Hypothalamus (tissue), 51 donors: ENCODE measurements at places on chromosomes 4 and X.

- no peak for DNase-seq
Observed at GRCh38 chrX:49278081-49278480, 8.5 kb downstream of the PPP1R3F start.

- no peak for DNase-seq
Observed at GRCh38 chr4:10738826-10739489, 54.4 kb upstream of the CLNK start.

GRCh38 chr4:37685161-37685822 is 884 bp downstream of the RELL1 start:
- no peak for DNase-seq

GRCh38 chr4:119615068-119615719 is 13.4 kb downstream of the PDE5A start:
- no peak for DNase-seq

- no peak for DNase-seq
Observed at GRCh38 chr4:3442959-3443749, 1.4 kb downstream of the HGFAC start.

- DNase-seq: no peak
Observed at GRCh38 chr4:54517781-54518444, 139.8 kb upstream of the KIT start.

DNA sequence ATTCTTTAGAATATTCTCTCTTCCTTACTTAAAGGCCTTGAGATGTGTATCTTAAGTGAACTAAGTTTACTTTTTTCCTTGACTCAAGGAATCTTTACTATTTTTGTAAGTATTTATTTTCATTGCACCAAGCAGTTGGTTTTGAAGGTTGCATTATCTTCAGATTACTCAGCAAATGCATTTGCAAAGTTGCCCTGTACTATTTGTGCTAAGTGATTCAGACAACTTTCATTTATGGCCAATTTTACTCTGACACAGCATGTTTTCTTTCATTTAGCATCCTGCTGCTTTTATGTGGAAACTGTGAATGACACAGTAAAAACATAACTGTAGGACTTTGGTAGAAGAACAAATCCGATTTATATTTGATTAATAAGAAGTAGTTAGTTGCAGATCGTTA is 191.0 kb downstream of the CCSER1 start:
- DNase-seq: no peak

DNA sequence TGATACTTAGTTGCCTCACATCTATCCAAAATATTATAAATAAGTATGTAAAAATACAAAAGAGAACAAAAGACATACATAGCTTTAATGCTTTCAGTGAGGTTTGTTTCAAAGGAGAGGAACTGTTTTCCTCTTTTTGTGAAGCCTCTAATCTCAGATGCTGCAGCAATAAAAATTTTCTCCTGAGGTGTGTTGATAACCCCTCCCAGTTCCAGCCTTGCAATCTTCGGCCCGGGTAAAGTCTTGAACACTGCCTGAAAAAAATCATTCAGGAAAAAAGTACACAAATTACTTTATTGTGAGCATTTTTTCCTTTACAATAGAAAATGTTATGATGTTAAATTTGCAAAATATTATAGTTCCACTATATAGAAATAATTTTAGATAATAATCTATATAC is 8.8 kb downstream of the BBS7 start:
- no peak for DNase-seq

DNA sequence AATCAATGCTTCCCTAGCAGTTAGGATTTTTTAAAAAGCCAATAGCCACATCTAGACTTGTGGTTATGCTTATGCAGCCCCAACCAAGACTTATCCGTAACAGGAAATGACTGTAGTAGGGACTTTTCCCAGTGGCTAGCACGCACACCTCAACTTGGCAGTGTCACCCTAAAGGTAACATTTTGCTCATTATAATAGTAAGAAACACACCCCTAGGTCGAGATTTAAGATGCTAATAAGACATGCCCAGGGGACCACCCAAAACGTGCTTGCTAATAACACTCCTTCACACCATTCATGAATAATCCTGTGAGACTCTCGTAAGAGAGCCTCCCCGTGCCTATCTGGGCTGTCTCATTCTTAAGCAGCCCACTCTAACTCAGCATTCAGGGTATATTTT is 195.3 kb downstream of the CHIC1 start:
- DNase-seq: no peak

- no peak for DNase-seq
Observed at GRCh38 chrX:2404776-2405175, 96.0 kb downstream of the DHRSX start.

DNA sequence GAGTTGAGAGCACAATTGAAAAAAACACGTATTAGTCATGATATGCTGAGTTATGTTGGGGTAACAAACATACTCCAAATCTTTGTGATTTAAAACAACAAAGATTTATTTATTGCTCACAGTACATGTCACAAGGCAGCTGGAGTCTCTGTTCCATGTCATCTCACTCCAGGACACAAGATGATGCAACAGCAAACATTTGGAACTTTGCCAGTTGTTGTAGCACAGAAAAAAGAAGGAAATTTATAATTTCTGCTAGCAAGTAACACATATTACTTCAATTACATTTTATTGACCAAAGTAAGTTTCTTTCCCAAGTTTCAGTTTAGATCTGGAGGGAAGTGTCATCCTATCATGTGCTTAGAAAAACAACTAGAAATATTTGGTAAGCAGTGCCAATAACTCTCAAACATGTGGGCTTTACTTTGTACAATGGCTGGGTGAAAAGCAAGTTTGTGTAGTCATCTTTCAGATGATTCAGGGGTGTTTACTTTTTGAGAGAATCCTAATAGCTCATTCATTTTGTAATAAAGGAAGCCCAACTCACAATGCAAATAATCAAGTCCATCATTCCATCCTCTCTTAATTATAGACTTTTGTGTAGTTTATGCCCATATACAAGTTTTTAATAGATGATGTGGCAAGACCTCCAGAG is 452.3 kb downstream of the ZIC3 start:
- DNase-seq: no peak

DNA sequence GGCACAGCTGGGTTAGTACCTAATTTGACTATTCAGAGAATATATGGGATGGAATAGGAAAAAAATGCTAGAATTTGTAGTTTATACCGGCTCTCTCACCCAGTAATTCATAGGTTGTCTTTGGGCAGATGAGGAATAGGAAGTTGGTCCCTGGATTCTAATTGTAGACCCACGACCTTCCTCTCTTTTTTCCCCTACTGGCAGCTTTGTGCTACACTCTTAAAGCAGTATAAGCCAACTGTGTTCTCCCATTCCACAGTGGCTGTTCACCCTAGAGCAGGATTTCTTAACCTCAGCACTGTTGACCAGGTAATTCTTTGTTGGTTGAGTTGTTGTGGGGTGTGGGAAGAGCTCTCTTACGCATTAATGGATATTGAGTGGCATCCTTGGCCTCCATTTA is 92.9 kb downstream of the FNIP2 start:
- DNase-seq: no peak

DNA sequence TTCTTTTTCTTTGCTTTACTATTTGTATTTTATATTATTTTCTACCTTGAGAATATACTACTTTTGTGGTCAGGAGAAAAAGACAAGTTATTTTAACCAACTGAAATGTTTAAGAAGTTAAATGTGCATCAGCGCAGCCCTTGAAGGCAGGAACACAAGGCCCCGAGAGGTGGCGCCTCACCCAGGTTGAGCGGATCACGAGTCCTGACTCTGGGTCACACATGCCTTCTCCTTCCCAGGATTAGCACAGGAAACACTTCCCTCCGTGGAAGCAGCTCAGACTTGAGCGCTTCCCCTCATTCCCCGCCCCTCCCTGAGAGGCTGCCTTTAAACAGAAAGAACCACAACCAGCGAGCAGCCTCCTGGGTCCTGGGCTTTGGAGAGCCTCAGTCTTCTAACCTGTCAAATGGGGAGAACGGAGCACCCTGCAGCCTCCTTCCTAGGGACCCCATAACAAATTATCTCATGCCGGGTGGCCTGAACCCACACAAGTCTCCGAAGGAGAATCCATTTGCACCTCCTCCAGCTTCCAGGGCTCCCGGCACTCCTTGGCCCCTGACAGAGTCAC is 217.6 kb downstream of the AFAP1 start:
- no peak for DNase-seq

GRCh38 chr4:73450398-73451004 is 14.5 kb downstream of the AFP start:
- no peak for DNase-seq

DNA sequence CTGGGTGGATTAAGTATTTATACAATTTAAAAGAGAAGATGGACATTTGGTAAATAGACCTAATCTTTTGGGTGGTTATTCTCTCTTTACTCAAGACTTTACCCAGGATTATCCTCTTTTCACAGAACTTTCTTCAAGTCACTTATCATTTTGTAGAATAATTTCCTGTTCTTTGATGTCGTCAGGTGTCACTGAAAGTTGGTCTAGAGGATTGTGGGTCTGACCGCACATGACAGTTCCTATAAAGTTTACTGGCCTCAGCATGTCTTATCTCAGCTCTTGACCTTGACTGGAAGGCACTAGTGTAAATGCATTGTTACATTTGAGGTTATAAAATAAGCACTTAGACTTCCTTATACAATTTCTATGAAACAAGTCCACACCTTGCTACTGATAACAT is 139.9 kb upstream of the SLC4A4 start:
- DNase-seq: no peak

- no peak for DNase-seq
Observed at GRCh38 chr4:151329217-151330007, 4.0 kb upstream of the SH3D19 start.

- DNase-seq: no peak
Observed at GRCh38 chr4:167966143-167966542, 126.2 kb upstream of the ANXA10 start.

DNA sequence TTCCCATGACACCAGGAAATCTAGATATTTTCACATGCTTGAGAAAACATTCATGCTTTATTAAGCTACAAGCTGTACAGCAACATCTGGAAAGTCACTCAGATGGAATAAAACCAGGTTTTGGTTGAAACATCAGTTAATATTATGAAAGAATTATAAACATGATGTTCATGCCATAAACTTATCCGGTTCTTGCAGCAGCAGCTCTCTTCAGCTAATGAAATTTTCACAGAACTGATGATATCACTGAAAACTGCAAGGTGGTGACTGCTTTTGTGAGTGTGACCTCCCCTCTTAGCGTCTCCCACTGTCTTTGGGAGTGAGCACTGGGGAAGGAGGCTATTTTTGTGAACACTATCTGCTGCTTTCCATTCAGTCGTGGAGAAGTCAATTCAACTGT is 56.9 kb downstream of the ARHGAP10 start:
- no peak for DNase-seq

GRCh38 chr4:38275331-38276100 is 315.3 kb downstream of the PTTG2 start:
- no peak for DNase-seq

DNA sequence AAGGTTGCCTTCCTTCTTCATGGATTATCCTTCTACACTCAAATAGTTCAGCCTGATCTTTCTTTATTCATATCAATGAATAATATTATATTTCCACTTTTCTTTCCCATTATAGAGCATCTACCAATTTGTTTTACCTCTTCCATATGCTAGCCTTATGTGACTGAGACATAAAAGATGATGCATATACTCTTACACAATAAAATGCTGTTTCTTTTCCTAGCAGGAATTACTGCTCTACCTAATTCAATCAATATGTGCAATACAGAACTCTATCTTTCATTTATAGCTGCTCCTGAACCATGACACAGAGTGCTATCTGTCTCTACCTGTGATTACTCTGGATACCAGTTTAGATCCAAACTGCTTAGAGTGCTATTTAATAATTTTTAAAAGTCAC is 2334.0 kb downstream of the PCDH7 start:
- DNase-seq: no peak

- no peak for DNase-seq
Observed at GRCh38 chrX:74234818-74235217, 69.2 kb upstream of the ZCCHC13 start.

GRCh38 chrX:70635669-70636068 is 191.0 kb downstream of the DLG3 start:
- no peak for DNase-seq

DNA sequence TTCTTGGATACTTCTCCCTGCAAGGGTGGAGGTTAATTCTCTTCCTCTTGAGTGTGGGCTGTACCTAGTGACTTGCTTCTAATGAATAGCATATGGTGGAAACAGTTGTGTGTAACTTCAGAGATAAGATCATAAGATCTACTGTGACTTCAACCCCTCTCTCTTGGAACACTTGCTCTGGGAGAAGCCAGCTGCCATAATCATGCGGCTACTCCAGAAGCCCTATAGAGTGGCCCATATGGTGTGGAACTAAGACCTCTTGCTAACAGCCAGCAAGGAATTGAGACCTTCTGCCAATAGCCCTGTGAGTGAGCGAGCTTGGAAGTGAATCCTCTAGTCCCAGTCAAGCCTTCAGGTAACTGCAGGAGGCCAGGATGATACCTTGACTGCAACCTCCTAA is 81.1 kb downstream of the RBMX2 start:
- DNase-seq: no peak

GRCh38 chr4:164313853-164314252 is 440.1 kb upstream of the SMIM31 start:
- DNase-seq: no peak

GRCh38 chr4:185071236-185071811 is 53.0 kb downstream of the HELT start:
- no peak for DNase-seq
